ENCODE measurements at places on chromosomes 6 and 20.

DNA sequence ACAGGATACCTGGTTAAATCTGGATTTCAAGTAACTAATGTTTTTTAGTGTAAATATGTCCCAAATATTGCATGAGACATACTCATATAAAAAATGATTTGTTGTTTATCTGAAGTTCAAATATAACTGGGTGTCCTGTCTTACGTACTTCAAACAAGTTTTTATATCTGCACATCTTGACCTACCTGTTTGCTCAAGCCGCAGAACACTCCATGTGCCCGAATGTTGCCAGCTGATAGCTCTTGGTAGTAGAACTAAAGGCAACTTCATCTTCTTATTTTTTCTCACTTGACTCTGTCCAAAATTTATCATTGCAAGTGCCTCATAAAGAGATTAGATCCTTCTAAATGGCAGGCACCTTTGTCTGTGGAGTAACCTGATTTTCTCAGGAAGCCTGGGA is 39.1 kb upstream of the KLHL31 start:
- no peak for DNase-seq

- no peak for DNase-seq
Measured at GRCh38 chr6:34234667-34235306, 1.9 kb upstream of the HMGA1 start.

DNA sequence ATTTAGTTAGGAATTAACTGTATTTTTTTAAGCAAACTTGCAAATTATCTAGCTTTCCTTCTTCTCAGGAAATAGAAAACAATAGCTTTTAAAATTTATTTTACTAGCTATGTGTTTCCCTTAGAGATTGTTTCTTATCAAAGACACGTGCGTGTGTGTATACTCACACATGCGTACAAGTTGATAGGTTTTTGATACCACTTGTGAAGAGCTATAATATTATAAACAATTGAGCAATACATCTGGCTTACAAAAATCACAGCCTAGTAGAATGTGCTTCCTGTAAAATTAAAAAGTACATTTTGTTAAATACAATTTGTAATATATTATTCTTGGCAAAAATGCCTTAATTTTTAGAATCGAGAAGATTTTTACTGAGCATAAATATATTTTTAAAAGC is 33.9 kb downstream of the COL12A1 start:
- no peak for DNase-seq

DNA sequence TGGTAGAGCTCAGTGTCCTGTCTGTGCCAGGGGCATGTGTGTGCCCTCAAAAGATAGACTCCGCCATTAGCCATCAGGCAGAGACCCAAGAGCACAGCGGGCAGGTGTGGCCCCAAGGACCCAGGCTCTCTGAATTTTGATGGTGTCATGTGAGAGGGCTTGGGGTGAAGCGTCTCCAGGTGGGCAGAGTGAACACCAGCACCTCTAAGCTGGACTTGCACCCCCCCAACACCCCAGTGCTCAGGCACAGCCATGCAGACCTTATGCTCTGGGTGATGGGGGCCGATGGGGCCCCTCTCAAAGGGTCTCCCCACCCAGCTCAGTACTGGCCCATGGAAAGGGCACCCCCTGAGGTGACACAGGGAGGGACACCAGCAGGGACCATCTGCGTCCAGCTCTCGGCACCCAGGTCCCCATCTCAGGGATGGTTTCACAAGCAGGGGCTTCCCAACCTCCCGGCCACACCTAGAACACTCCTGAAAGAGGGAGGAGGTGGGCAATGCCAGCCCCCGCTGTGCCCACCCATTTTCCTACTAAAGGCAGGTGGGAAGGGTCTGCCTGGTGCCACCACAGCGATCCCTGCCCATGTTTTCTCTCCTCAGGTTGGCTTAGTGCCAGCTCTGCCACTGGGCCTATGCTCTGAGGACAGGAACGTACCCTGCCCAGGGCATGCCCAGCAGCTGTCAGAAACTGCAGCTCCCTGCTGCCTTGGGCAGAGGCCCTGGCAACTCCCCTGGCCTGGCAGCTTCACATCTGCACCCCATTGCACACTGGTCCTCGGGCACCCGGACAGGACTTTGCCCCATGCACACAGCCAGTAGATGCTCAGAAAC is 3.5 kb downstream of the CST7 start:
- no peak for DNase-seq

DNA sequence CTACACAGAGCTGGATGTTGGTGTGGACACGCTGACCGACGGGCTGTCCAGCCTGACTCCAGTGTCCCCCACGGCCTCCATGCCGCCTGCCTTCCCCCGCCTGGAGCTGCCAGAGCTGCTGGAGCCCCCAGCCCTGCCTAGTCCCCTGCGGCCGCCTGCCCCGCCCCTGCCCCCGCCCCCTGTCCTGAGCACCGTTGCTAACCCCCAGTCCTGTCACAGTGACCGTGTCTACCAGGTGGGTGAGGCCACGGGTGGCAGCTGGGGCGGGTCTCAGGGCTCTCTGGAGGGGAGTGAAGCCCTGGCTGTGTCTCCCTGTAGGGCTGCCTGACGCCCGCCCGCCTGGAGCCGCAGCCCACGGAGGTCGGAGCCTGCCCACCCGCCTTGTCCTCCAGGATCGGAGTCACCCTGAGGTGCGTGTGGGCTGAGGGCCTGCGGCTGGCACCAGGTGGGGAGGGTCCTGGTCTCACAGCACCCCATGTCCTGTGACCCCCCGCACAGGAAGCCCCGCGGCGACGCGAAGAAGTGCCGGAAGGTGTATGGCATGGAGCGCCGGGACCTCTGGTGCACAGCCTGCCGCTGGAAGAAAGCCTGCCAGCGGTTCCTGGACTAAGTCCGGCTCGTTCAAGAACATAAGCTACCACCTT is 2.9 kb downstream of the SLC2A4RG start:
- DNase-seq, result no peak

- DNase-seq, result peak; percentile 76
Measured at GRCh38 chr6:90393232-90393884, 96.7 kb upstream of the BACH2 start.

- DNase-seq, result peak; percentile 84
Measured at GRCh38 chr20:51641866-51642265, 99.3 kb upstream of the NFATC2 start.

- no peak for DNase-seq
Measured at GRCh38 chr6:163776196-163776905, 361.8 kb downstream of the QKI start.

DNA sequence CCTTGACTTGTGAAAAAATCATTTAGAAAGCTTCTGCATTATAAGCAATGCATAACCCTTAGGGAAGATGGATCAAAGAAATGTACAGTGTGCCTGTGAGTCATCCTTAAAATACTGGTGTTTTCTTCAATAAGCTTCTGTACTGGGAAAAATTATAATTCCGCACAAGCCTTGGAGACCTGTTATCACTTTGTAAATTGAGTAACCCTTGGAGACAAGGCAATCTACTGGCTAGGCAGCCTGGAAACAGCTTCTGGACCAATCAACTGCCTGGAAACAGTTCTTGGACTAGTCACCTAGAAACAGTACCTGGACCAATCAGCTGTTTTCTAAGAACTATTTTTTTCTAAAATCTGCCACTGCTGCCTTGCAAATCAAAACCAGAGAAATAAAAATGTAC is 25.8 kb upstream of the RNGTT start:
- peak; percentile 22 for DNase-seq

DNA sequence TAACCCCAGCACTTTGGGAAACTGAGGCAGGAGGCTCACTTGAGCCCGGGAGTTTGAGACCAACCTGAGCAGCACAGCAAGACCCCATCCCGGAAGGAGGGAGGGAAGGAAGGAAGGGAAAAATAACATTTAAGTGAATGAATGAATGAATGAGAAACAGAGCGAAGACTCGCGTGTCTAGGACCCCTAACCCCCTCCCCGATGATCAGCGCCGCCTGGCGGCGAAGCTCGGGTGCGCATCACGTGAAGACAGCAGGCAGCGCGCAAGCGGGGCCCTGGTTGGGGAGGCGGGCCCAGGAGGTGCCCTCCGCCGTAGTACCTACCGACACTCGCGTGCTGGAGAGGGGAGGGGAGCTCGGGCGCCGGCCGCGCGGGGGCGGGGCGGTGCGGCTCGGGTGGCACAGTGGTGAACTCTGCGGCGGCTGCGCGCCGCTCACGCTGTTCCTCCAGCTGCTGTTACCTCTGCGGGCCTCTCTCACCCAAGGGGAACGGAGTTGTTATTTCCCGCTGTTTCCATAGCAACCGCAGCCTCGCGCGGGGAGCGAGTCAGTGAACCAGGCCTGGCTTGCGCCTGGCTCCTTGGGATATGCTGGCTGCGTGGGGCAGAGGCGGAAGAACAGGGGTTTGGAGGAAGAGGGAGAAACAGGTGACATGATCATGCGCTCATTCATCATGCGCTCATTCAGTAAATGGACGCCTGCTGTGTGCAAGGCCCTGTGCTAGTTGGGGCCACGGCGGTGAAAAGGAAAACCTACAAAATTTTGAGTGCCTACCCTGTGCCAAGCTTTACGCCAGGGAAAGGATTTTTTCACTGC is 2.0 kb upstream of the DCDC2 start:
- peak; percentile 38 for DNase-seq
